ENCODE measurements at places on chromosomes 16 and 17.

DNA sequence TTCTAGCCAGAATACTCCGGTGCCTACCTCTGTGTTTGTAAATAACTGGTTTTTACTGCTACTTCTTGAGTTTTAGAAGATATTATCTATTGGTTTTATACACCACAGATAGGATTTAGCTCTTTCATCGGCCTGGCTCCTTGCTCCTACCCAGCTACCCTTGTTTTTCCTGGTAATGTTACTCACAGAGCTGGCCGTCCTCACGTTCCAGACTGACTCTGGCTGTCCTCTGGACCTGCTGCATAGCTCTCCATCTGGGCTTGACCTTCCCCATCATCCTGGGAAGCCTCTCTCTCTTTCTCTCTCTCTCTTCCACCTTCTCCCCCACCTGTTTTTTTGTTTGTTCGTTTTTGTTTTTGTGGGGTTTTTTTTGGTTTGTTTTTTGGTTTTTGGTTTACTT is 51.5 kb downstream of the MPRIP start:
- DNase-seq: no peak

DNA sequence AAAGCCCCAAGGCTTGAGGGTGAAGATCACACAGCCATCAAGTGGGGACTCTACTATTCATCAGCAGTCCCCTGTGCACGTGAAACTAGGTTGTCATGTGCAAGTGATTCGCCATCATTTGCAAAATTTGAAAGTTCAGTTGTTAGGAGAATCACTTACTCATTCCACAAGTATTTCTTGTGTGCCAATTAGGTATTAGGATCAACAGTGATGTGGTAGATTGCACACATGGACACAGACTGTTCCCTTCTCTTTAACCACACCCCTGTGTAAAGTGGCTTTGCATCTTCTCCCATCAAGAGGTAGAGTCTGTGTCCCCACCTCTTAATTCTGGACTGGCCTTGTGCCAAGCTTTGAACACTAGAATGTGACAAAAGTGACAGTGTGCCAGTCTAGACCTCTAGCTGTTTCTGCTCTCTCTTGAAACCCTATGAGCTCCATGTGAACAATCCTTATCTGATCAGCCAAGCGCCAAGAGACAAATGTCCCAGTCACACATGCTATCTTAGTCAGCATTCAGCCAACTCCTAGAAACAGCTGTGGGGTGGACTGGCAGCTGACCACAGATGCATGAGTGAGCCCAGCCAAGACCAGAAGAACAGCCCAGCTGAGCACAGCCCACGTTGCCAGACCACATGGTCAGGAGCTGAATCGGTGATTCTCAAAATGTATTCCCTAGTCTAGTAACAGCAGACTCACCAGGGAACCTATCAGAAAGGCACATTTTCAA is 31.5 kb upstream of the SHISA9 start:
- no peak for DNase-seq

GRCh38 chr16:46897471-46897870 is 13.3 kb downstream of the GPT2 start:
- DNase-seq: no peak

GRCh38 chr17:58507123-58507634 is 7.3 kb downstream of the MTMR4 start:
- DNase-seq: no peak

Measured in amygdala (tissue), 56 donors.